Left kidney (tissue), 8 donors: ENCODE measurements at places on chromosomes 7 and 10. TPM values are rescaled to one million over a fixed set of nuclear protein-coding genes. Genes with fewer than 3 reads are reported as not detected.
A peak's percentile ranks its signal among the peaks of the same experiment; 100 is the strongest.

GRCh38 chr10:78925800-78926319, 142.9 kb upstream of the ZMIZ1 start:
- no peak for DNase-seq

- DNase-seq, result no peak
These were observed 653.7 kb upstream of the ZWINT start for GRCh38 chr10:57014758-57015157.

DNA sequence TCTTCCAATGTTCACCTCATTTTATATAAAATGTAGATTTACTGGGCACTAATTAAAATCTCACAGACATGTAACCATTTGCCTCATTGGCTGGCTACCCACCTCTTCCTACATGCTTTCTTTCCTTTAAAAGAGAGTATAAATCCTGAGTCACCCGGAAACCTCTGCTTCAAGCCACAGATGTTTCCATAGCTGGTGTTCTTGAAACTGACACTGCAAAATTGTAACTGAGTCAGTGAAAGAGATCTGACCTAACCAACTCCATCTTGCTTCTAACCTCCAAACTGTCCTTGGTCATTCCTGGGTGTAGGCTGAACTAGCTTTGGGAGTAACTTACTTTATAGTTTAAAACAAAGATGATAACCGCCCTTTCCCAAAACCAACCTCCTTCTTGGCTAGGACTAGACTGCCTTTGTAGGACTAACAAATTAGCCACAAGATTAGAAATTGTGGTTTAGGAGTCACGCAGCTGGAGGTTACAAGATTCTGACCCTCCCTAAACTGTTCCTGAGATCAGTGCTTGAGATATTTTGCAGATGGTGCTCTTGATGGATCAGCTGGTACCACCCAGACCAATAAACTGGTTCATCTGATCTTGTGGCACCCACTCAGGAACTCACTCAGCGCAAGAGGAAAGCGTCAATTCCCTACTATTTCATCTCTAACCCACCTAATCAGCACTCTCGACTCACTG, 33.5 kb downstream of the SVOPL start:
- no peak for DNase-seq

GRCh38 chr7:12067156-12067831, 143.8 kb upstream of the TMEM106B start:
- peak; percentile 46 for DNase-seq

- DNase-seq, result no peak
These were observed 19.8 kb downstream of the DNAJB12 start for GRCh38 chr10:72334825-72335393.

GRCh38 chr10:108904163-108904838, 1019.0 kb downstream of the XPNPEP1 start:
- DNase-seq, result no peak

DNA sequence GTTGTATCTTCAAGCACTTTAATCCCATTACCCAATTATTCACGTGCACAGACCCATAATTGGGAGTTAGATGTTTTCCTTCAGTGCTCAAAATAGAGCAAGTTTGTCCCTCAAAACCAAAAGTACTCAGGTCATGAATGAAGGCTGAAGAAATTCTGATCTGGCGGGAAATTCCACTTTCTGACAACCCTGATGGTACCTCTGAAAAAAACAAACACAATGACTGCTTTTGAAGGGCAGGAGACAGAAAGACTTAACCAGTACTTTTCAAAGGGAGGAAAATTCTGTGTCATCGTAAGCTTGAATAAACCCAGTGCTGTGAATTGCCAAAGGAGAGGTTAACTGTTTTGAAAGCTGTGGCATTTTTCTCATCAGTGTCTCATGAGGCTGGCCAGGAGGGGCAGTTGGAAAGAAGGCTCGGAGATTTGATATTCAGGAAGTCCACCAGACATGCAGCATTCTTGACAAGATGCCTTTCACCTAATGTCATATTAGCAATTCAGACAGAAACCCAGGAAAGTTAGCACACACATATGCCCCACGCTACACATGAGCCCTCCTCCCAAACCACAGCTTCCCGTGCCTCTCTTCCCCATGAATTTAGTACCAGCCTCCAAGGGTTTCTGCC, 347.0 kb downstream of the KCNMA1 start:
- no peak for DNase-seq

DNA sequence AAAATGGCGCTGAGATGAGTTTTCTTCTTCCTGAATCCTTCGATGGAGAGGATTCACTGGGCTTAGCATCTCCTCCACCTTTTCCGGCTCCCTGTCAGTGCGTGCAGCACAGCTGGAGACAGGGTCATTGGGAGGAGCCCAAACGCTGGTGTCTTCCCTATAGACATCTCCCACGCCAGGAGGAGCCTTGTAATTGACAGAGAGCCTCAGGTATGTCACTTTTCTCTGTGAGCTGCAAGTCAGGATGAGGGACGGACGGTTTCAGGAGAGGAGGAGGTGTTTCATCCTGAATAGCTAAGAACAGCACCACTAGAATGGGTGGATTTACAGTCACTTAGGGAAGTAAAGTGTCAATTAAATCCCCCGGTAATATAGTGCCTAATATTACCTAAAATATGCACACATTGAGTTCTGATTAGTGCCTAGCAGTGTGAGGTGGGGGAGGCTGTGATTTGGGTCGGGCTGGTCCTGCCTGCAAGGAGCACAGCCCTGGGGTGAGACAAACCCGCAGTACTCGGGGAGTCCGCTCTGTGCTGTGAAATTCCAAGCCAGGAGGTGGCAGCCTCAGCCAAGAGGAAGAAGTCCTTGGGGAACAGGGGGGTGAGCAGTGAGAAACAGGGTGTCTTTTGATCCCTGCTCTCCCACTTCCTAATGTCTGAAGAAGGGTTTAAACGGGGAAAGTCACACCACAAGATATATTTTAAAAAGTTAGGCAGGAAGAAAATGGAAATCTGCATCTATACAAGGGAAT, 28.2 kb downstream of the IL15RA start:
- DNase-seq, result peak; percentile 53

DNA sequence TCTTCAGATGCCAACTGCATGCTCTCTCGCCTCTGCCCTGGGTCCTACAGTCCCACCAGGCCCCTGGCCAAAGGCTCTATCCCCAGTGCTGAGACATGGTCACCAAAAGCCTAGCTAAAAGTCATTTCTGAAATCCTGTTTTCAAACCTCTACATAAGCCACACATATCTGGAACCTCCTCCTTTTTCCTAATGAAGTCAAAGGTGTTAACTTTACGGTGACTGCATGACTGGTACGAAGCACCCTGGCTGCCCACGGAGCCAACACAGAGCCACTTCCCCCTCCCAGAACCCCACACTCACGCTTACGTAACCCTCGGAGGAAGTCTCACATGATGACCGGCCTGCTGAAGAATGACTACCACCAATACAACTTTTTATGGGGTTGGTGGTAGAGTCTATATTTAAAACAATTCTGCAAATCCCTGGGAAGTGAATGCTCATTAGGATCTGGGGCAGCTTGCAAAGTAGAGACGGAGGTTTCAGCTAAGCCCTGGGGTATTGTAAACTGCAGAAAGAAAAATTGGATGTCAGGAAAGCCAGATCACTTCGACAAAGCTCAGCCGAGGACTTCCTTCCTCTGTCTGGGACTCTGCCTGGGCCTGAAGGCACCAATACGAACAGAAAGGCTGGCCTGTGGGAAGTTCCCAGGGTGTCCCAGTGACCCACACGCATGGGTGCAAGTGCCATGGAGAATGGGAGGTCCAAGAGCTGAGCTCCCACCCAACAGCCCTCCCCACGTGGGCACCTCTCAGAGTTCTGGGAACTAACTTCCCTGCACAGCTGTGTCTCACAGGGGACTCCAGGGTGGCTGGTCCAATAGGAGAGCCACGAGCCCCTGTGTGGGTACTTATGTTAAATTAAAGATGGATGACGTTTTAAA, 50.7 kb downstream of the PDGFA start:
- DNase-seq, result no peak

DNA sequence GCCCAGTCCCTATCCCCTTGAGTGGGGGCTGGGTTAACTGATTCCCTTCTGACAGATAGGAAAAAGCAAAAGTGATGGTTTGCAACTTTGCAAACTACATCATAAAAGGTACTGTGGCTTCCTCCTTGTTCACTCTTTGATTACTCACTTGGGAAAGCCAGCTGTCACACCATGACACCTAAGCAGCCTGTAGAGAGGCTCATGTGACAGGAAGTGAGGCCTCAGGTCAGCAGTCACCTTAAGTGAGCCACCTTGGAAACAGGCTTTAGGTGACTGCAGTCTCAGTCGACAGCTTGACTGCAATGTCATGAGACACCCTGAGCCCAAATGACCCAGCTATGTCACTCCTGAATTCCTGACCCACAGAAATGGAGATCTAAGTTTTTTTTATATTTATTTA, 4.3 kb upstream of the CHCHD2 start:
- DNase-seq, result no peak

- no peak for DNase-seq
These were observed 4.7 kb downstream of the NFE2L3 start for GRCh38 chr7:26156451-26157420.

- DNase-seq, result no peak
These were observed 357.1 kb downstream of the PRPF18 start for GRCh38 chr10:13943735-13944398.

DNA sequence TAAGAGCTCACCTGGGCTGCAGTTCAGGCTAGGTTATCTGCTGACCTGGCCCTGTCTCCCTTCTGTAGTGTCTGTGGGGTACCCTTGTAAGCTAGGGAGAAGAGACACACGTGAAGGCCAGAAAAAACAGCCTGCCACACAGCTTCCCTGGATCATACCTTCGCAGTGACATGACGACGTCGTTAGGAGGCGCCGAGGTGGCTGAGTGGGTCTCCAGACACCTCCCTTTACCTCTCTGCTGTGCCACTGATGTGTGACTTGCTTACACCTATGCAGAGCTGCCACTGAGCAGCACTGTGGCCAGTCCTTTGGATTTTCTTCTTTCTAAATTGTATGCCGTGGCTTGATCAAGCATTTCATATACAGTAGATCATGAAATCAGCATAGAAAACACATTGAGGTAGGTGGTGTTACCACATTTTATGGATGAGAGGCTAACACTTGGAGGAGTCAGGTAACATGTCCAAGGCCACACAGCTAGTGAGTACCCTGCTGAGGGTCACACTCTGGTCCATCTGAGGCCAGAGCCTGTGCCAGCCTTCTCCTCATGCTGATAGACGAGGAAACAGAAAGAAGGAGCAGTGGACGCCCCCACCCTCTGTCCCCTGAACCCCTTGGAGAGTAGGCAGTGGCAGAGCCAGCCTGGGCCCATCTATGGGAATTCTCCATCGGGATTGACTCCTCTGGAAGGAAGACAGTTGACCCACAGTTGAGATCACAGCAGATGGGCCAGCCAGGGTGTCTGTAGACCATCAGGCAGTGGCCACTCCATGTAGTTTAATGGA, 23.1 kb downstream of the HTRA1 start:
- no peak for DNase-seq

- no peak for DNase-seq
These were observed 84.2 kb upstream of the CREB5 start for GRCh38 chr7:28328146-28328545.

DNA sequence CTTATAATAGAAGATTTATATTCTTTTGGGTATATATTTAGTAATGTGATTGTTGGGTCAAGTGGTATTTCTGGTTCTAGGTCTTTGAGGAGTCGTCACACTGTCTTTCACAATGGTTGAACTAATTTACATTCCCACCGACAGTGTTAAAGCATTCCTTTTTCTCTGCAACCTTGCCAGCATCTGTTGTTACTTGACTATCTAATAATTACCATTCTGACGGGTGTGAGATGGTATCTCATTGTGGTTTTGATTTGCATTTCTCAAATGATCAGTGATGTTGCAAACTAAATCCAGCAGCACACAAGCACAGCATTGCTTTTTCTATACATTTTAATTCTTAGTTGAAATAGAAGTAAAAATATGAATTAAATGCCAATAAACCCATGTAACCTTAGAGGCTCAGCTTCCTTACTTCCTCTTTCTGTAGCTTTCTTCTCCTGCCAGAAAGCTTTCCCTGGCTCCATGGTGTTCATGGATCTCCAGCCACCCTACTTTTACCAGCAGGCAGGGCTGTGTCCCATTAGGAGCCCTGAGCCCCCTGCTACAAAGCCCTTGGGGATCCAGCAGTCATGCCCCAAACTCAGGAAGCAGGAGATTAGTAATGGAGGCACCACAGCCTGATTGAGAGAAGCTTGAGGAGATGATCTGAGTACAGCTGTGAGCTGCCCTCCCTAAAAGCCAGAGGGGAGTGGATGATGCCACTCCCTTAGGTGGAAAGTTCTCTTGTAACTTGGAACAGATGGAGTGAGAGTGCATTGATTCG, 158.6 kb downstream of the TMEM178B start:
- DNase-seq, result no peak

- DNase-seq, result peak; percentile 37
These were observed 513 bp downstream of the ODAD2 start for GRCh38 chr10:27998178-27998953.

DNA sequence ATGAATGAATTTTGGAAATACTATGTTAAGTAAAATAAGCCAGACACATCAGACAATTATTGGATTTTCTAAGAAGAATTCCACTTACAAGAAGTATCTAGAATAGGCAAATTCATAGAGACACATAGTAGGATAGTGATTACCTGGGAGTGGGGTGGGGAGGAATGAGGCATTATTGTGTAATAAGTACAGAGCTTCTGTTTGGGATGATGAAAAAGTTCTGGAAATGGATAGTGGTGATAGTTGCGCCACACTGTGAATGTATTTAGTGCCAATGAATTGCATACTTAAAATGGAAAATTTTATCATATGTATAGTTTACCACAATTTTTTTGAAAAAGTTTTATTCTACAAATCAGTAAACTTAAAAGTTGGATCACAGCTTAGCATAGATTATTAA, 297.2 kb upstream of the KAT6B start:
- no peak for DNase-seq

DNA sequence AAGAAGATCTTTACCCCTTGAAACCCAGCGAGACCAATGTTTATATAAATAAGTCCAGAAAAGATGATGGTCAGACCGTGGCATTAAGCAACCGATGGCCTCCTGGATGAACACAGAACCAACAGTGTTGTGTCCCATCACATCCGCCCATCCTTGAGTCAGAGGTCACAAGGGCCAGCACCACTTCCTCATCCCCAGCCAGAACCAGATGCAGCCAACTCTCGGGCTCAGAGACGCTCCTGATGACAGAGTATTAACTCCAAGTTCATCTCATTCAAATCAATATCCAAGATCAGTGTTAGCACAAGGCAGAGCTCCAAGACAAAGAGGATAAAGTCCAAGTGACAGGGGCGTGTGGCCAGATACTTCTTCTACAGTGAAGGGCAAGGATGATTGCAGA, 63.5 kb downstream of the FAM53B start:
- DNase-seq, result no peak

GRCh38 chr10:103683851-103684250, 171.5 kb downstream of the SH3PXD2A start:
- DNase-seq, result no peak

The HYCC1 gene
- 23.9 TPM for polyA plus RNA-seq

The PRF1 gene
- polyA plus RNA-seq, result 0.20 TPM

The LRRC18 gene
- polyA plus RNA-seq, result 0.20 TPM

The ZNF273 gene
- polyA plus RNA-seq, result 13.8 TPM

The LDB3 gene
- polyA plus RNA-seq, result 1.2 TPM

The PPP1R3C gene
- 37.3 TPM for polyA plus RNA-seq

The PTF1A gene
- not detected for polyA plus RNA-seq

The FIGNL1 gene
- polyA plus RNA-seq, result 36.7 TPM

The BMPER gene
- 22.7 TPM for polyA plus RNA-seq

The TMEM196 gene
- not detected for polyA plus RNA-seq
